ENCODE measurements at places on chromosomes 6 and 20.

DNA sequence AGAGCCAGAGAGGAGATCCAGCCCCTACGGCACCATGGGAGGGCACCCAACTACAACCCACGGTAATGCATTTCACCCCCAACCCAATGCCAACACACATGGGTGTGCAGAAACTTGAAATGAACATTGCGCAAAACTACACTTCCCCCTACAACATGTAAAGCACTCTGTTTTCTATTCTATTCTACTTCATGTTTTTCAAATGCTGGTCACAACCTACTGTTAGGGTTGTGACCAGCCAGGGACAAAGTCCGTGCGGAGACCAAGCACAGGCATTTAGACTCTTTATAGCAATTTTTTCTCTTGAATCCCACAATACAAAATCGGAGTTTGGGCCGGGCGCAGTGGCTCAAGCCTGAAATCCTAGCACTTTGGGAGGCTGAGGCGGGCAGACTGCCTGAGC lies 90.6 kb downstream of the MRPL14 start:
- no peak for DNase-seq

DNA sequence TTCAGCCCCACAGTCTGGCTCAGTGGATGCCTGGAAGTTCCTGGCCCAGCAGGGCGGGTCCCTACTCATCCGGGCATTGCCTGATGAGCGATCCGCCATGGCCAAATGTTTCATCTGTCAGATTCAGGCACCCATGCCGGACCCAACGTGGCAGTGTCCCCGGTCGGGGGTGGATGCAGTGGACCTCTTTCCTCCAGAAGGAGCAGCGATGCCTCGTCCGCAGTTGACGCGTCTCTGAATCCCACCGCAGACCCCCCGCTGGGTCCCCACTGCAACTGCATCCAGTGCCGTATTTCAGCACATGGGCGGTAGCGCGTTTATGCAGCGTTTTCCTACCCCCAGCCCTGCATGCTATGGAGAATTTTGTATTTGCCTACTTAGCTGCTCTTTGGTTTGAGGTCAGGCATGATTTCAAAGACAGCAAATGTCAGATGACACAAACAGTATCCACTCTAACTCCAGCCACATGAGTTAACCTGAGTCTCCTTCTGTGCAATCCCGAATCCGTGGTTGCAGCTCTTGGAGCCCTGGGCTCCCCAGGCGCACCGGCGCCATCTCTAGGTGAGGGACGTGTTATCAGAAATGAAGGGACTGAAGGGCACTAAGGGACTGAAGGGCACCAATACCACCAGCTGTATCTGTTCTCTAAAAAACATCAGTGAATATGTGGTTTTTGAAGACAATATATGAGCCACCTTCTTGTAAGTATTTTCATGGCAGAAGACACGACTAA lies 72.6 kb upstream of the THBS2 start:
- DNase-seq: no peak

DNA sequence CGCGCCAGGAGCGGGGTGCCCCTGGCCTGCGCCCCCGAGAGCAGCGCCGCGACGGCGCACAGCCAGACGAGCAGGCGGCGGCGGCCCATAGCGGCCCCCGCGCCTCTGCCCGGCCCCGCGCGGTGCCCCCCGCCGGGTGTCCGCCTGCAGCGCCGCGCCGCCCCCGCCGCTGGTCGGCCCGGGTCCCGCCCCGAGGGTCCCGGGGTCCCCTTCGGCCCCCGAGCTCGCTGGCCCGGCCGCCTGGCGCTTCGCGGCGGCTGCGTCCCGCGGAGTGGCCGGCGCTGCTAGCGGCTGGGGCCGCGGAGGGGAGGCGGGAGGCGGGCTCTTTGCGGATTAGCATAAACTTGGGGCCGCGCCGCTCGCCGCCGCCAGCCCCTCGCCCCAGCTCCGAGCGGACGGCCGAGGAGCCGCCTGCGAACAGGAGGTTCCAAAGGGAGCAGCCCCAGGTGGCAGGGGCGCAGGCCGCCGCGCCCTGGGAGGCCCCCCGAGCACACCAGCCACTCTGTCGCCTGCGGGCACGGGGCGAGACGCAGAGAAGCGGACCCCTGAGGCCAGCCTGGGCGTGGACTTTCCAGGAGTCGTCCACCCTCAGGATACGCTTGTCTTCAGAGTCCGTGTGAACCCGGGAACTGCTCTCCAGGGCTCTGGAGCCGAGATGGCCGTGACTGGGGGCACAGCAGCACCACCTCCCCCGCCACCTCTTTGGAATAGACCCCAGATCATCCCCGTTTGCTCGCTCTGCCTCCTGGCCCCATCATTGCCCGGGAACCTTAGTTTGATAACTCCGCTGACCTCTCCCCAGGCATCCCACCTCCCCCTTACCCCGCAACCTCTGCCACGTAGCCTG lies at the start of gene EMILIN3:
EMILIN3 (minus strand) TSS at position 273 of the 847 bp plus-strand sequence; CDS start at position 89, 184 bp downstream.
- no peak for DNase-seq

GRCh38 chr6:63941747-63942470 lies 306.3 kb downstream of the PHF3 start:
- no peak for DNase-seq

- no peak for DNase-seq
Measured at GRCh38 chr6:43766964-43767461, 3.0 kb upstream of the VEGFA start.

- DNase-seq: no peak
Measured at GRCh38 chr6:169787797-169788196, 36.4 kb downstream of the ERMARD start.

DNA sequence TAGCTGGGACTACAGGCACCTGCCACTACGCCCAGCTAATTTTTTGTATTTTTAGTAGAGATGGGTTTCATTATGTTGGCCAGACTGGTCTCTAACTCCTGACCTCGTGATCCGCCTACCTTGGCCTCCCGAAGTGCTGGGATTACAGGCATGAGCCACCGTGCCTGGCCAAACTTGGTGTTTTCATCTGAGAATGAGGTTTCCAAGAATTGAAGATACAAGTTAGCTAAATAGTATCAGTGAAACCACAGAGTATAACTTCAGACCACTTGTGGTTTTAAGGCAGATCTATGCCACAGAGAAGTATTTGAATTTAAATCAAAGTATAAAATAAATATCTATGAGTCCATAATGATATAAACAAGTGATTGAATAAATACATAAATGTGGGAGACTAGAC lies 70.1 kb downstream of the SLC16A10 start:
- DNase-seq: no peak

- DNase-seq: no peak
Measured at GRCh38 chr6:138489846-138490245, 9.4 kb downstream of the NHSL1 start.

- DNase-seq: peak; percentile 23
Measured at GRCh38 chr20:38805958-38806854, 709 bp downstream of the PPP1R16B start.

GRCh38 chr6:11944111-11944510 lies 68.0 kb upstream of the HIVEP1 start:
- DNase-seq: no peak

- DNase-seq: no peak
Measured at GRCh38 chr6:22975079-22975478, 405.7 kb downstream of the HDGFL1 start.

DNA sequence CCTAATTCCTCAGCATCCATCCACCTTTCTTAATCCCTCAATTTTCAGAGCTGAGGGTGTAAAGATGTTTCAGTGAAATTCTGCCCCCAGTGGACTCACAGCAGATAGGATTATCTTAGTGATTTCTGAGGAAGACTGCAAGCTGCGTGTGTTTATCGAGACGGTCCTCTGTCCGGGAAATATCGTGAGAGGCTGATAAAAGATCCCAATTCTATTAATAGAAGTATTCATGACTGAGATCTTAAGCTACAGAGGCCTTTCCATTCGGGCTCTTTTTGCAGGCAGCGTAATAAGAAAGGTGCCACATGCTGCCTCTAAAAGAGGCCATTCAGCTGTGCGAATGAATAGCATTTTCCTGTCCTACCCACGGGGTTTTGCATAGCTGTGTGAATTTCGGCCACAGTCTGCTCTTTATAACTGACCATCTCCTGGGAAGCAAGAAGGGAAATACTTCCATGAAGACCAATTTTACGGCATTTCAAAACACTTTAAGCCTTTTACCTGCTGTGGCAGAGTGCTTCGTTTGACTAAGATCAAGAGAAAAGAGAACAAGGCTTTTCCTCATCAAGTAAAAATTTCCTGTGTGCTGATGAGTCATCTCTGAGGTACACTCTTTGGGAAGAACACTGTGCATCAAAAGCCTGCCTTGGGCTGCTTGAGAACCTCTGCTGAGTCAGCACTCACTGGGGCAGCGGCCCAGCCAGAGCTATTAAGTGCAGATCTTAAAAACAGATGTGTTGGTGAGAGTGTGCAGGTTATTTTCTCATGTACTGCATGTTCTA lies 208.8 kb downstream of the ARHGAP18 start:
- DNase-seq: no peak

GRCh38 chr6:157224178-157224950 lies 99.0 kb downstream of the TMEM242 start:
- DNase-seq: no peak

DNA sequence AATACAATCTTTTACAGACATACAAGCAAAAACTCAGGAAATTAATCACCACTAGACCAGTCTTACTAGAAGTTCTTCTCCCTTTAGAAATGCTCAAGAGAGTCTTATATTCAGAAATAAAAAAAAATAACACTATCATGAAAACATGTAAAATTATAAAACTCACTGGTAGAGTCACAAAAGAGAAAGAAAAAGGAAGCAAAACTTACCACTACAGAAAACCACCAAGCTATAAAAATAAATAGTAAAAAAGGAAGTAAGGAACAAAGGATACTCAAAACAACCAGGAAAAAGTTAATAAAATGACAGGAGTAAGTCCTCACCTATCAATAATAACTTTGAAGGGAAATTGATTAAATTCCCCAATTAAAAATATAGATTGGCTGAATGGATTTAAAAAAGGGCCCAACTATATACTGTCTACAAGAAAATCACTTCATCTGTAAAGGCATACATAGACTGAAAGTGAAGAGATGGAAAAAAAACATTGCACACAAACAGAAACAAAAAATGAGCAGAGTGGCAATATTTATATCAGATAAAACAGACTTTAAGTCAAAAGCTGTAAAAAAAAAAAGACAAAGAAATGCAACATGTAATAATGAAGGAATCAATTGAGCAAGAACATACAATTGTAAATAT lies 489.5 kb downstream of the KIF16B start:
- no peak for DNase-seq

- no peak for DNase-seq
Measured at GRCh38 chr6:127111526-127111925, 6.9 kb upstream of the RSPO3 start.

DNA sequence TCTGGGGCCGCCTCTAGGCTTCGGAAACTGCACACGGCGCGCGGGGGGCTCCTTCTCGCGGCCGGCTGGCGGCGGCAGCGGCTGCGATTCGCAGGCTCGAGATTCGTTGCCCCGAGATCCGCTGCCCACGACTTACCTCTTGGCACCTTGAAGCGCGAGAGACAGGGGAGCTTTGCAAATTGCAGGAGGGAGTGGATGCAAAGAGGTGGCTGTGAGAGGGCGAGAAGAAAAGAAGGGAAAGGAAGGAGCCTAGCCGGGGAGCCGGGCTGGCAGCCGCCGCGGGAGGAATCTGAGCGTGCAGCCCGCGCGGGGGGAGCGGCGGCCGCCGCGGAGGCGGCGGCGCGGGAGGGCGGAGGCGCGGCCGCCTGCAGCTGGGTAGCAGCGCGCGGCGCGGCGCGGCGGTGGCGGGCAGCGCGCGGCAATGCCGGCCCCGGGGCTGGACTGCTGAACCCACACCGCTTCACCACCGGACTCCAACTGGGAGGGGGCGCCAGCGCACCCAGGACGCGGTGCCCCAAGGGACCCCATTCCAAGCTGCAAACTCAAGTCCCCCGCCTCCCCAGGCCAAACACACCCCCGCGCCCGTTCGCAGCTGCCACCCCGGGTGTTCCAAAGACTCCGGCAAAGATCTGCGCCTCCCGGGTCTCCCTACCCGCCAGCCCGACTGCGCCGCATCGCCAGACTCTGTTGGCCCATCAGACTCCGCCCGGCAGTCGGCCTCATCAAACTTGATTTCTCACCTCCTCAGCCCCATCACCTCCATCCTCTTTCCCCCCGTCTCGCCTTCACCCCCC lies 44.2 kb upstream of the SUPT3H start:
- DNase-seq: peak; percentile 65

- DNase-seq: no peak
Measured at GRCh38 chr20:19083136-19083621, 129.3 kb upstream of the SLC24A3 start.

GRCh38 chr20:44247586-44248409 lies 690 bp downstream of the GDAP1L1 start:
- DNase-seq: no peak

GRCh38 chr6:146985111-146985510 lies 219.1 kb upstream of the STXBP5 start:
- no peak for DNase-seq

DNA sequence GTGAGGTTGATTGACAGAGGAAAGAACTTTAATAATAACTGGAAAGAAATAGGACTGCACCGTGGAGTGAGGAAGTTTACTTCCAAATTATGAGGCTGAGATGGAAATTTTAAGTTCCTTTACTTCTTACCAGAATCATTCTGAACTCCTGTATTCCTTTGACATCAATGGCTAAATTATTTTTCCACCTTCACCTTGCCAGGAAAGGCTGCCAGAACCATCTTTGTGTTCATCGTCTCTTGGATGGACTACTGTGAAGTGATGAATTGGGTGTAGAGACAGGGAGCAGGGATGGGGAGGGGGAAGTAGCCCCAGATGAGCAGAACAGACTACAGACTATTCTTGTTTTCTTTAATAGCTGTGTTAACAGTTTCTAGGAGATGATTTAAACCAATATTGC lies 102.1 kb upstream of the CEP162 start:
- no peak for DNase-seq

- DNase-seq: no peak
Measured at GRCh38 chr20:62685781-62686555, 22.7 kb upstream of the NTSR1 start.

- peak; percentile 28 for DNase-seq
Measured at GRCh38 chr6:130913120-130913519, 85.9 kb downstream of the SMLR1 start.

DNA sequence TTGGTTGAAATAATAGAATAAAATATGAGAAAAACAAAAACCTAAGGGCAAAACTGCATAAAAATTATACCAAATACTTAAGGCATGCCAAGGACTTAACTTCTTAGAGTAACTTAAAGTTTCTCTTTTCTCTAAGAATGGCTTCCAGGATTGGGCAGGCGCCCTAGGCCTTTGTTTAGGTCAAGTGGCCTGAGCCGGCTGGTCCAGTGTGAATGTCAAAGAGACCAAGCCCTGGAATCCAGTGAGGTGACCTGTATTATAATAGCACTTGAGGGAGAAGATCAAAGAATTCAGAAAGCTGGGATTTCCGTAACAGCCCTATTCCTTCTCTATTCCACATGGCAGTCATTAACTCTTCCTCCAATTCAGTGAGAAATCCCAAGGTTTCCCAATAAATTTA lies 6.6 kb downstream of the METTL24 start:
- DNase-seq: no peak
